ENCODE measurements at places on chromosomes 11 and 22.

- DNase-seq, result no peak
These were observed 51.5 kb downstream of the SGSM3 start for GRCh38 chr22:40421941-40422340.

DNA sequence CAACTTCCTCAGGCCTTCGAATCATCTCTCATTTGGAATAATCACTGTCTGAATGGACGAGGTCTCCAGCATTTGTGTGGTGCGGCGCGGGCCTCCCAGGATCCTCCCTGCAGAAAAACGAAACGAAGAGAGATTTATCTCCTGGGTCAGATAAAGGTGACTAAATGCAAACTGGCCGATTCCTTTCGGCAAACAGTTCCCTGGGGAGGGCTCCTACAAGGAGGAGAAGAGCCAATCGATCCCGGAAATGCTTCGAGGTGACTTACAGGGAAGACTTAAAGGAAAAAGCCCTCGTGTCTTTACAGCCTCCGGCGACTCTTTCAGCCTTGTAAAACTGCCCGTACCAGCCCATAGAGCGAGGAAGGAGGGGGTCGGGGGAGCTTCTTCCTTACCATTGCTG lies 126.5 kb downstream of the MIAT start:
- no peak for DNase-seq

GRCh38 chr11:34068111-34068510 lies 16.6 kb downstream of the CAPRIN1 start:
- DNase-seq, result no peak

GRCh38 chr22:46111645-46112306 lies 38.5 kb upstream of the PPARA start:
- DNase-seq, result no peak

GRCh38 chr11:62433141-62433903 lies 14.5 kb downstream of the SCGB1A1 start:
- no peak for DNase-seq

All from GM18507 (cell line).